Thymus (tissue), 14 donors: ENCODE measurements at places on chromosomes 7 and 10. TPM values are rescaled to one million over a fixed set of nuclear protein-coding genes. Genes with fewer than 3 reads are reported as not detected.

DNA sequence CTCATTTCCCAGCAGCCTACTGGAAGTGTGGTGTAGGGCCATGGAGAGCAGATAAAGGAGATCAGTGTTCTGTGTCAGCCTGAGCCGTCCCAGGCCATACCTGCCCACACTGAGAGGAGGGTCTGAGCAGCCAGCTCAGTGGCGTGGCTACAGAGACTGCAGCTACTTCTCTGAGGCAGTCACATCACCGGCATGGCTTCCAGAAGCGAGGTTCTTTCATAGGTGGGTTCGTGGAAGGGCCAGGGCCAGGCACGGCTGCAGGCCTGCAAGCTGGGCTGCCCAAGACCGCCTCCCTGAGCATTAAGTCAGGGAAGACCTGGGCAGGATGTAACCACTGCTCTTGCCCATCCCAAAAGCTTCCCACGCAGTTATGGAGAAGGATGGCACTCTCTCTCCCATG lies 34.9 kb downstream of the LDB3 start:
- no peaks in the 10 kb centered on the region for H3K4me1 ChIP-seq
- no peak for DNase-seq
- no peaks in the 10 kb centered on the region for H3K36me3 ChIP-seq
- no peaks in the 10 kb centered on the region for H3K27me3 ChIP-seq
- no peak overlapping the region for H3K27ac ChIP-seq

DNA sequence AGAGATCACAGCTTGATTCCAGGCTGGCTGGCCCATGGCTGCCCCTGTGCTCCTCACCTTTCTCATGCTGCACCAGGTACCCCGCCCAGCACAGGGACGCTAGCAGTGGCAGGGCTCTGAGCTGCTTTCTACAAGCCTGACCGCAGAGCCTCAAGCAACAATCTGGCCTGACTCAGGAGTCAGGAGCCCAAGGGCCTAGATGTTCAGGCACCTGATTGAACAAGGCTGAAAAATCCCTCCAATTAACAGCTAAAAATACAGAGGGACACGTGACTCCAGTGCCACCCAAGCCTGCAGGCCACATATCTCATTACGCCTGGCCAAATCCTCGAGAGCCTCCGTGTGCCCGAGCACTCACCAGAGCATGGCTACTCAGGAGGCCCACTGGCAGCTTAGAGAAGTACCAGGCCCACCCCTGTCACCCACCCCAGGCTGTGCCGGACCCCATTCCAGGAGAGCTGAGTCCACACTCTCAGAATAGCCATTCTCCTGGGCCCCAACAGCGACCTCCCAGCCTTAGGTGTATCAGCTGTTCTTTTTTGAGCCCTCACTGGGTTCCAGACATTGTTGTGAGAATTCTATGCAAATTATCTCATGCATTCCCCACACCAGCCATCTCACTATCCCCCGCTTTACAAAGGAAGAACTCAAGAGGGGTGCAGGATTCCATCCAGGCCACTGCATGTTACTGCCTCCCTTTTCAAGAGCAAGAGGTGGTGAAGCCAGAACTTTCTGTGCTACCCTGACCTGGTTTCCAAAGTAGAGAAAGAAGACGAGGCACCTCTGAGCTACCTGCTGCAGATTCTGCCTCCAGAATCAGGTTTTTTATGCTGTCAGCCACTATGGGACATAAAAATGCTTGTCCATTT lies 98.3 kb downstream of the COL13A1 start:
- no peaks in the 10 kb centered on the region for H3K27me3 ChIP-seq
- no peaks in the 10 kb centered on the region for H3K36me3 ChIP-seq
- no peak overlapping the region for H3K4me3 ChIP-seq

The SLC39A12 gene
- 0.05 TPM for total RNA-seq

DNA sequence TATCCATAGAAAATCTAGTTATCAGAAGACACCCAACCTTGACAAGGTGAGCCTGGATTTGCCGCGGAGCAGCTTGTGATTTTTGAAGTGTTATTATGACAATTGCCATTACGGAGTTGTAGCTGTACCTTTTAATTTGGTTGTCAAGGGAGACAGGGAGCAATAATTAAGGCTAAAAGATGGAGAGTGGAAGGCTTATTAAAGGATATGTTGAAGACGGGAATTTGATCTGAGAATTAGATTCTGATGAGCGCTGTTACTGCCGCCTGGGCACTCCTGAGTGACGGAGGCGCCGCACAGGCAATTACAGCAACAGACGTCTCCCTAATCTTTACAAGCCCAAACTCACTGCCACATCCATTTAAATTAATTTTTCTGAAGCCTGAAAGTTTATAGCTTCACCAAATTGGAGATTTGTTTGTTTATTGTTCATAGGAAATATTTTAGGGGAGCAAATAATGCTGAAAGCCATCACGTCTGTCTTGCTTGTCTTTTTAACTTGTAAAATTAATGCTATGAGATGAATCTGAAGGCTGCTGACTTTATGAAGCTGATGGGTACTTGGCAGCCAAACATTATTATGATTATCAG lies 475.0 kb upstream of the ADARB2 start:
- H3K36me3 ChIP-seq = no peaks in the 10 kb centered on the region
- H3K4me3 ChIP-seq = no peak overlapping the region
- no peak for DNase-seq
- no peaks in the 10 kb centered on the region for H3K4me1 ChIP-seq

- no peak overlapping the region for H3K4me3 ChIP-seq
- no peaks in the 10 kb centered on the region for H3K36me3 ChIP-seq
- H3K27me3 ChIP-seq = no peaks in the 10 kb centered on the region
- no peaks in the 10 kb centered on the region for H3K4me1 ChIP-seq
These were observed 402.6 kb downstream of the NRG3 start for GRCh38 chr10:82277591-82277990.
